Stimulated activated CD4-positive, alpha-beta T cell treated with anti-CD3 and anti-CD28 coated beads, Interleukin-15, amount 100 ng/mL, for 1 hour (primary cell): ENCODE measurements at places on chromosomes 6 and 20.

DNA sequence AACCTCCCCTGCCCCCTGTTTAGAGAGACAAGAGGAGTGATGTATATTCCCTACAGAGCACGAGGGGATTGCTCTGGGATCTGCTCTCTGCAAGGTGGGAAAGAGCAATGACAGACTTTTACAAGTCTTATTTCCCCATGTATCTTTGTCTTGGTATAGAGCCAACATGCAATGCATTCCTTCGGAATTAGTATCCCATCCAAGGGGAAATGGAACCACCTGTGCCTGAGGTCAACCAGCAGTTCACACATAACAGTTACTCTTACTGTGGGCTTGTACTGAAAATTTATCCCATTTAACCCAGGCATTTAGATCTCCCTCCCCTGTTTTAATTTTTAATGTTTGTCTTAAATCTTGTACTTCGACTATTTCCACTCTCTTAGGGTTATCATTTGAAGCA is 250.4 kb downstream of the C6orf118 start:
- no peak for DNase-seq

DNA sequence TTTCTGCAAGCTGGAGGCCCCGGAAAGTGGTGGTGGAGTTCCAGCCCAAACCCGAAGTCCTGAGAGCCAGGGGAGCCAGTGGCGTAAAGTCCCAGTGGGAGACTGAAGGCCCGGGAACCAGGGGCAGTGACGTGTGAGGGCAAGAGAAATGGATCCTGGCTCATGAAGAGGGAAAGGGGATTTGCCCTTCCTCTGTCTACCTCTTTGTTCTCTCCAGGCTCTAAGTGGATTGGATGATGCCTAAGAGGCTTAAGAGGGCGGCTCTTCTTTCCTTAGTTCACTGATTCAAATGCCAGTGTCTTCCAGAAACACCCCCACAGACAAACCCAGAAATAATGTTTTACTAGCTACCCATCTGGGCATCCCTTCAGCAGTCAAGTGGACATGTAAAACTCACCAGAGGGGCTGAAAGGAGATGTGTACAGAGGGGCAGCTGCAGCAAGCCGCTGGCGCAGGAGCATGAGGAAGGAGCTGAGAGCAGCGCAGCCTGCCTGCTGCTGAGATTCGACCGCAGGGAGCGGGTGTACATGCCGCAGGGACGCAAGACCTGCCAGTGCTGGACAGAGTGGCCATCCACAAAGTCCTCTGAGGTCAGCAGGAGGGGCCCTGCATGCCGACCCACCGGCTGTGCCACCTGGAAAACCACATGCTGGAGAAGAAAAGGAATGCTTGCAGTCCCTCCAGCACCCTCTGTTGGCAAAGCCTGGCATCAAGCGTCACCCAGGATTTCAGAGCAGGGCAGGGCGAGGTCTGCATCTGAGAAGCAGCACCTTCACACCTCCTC is 29.5 kb downstream of the CDYL start:
- DNase-seq: no peak

GRCh38 chr6:73062837-73063236 is 162.5 kb downstream of the KHDC1L start:
- DNase-seq: no peak

- DNase-seq: no peak
Observed at GRCh38 chr6:56521976-56522375, 120.7 kb downstream of the DST start.

GRCh38 chr20:49446808-49447207 is 35.7 kb downstream of the KCNB1 start:
- no peak for DNase-seq

- no peak for DNase-seq
Observed at GRCh38 chr6:40645043-40645442, 57.9 kb upstream of the LRFN2 start.

DNA sequence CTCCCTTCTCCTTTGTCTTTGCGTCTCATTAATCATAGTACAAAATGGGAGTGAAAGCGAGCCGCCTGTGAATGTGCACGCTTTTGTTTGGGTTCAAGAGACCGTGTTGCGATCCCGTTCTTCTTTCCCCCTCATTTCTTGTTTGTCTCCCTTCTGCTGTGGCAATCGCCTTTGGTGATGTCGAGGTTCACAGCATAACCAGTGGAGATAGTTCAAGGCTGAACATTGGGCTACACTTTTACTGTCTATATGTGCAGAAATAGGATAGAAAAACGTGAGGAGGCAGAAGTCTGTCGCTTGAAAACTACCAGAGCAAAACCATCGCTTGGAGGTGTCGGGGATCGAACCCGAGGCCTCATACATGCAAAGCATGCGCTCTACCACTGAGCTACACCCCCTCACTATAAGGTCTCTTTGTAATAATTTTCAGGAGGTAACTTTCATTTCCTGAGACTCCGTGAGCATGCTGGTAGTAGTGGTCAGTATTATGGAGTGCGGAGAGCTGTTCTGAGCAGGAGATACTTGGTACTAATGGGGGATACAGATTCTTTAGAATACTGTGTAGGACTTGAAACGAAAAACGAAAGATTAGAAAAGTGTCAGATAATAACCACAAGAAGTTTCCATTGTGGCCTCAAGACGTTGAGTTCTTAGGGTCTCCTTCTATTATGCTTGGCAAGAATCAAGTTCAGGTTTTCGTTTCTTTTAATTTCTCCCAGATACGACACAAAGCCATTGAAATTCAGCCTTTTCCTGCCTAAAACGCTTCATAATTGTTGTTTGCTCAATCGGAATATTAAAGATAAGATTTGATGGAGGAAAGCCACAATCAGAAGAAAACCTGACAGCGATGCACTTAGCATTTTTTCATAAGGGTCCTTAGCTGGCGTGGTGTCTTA is 106.6 kb downstream of the TRIM27 start:
- no peak for DNase-seq

DNA sequence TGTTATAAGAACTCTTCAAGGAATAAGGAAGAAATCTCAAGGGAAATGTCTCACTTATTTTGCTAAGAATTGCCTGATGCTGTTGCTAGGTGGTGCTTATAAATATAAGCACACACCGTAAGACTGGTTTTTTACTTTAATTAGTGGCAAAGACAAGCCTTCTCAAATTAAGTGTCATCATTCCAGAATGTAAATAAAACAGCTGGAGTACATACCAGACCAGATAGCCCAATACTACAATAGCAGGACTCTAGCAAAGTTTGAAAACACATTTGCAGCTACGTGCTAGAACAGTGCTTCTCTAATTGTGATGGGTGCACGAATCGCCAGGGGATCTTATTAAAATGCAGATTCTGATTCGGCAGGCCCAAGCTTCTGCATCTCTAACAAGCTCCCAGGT is 6.8 kb downstream of the CNKSR3 start:
- DNase-seq: no peak

DNA sequence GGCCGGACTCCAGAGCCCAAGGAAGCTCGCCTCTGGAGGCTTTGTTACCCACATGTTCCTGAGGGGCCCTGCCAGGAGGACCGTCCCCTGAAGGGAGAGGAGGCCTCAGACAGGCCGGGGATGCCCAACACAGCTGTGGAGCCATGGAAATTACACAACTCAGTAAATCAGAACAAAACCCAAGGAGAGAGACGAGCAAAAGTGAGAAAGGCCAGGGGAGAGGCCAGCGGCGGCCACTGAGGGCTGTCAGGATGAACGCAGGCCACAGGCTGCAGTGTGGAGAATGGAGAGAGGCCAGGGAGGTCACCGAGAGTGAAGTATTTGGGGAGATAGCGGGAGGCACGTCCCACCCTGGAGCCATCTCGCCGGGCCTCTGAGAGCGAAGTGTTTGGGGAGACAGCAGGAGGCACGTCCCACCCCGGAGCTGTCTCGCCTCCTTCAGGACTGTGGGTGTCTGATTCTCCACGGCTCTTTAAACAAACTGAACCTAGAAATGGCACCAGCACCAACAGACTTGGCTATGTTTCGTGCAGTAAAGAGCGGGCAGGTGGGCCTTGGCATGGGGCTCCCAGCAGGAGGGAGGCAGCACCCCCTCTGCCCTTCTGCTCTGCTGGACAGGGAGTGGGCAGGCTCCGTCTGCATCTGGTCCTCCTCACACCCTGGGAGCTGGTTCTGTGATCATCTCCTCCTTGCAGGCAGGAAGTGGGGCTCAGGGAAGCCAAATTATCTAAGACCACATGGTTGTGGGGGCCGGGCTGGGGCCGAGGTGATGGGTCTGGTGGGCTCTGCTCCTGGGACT is 91.0 kb downstream of the YTHDF1 start:
- no peak for DNase-seq

GRCh38 chr6:91879386-91879995 is 1292.6 kb upstream of the MAP3K7 start:
- no peak for DNase-seq

DNA sequence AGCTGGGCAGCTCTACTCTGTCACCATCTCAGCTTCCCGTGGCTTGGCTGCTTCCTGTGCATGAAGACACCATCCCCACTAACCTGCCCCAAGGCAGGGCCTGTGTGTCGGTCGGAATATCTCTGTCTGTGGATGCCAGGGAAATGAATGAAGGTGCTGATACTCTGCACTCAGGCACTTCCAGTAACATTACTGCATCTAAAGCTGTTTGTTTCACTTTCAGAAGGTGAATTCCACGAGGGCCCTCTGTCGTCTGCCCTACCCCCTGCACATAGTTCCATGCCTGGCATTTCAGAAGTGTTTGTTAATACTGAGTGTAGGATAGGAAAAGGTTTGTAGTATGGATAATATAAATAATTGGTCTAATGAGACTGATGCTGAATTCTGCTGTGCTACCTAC is 114.7 kb upstream of the GMDS start:
- no peak for DNase-seq

- DNase-seq: no peak
Observed at GRCh38 chr6:42405021-42405420, 46.7 kb downstream of the TRERF1 start.

DNA sequence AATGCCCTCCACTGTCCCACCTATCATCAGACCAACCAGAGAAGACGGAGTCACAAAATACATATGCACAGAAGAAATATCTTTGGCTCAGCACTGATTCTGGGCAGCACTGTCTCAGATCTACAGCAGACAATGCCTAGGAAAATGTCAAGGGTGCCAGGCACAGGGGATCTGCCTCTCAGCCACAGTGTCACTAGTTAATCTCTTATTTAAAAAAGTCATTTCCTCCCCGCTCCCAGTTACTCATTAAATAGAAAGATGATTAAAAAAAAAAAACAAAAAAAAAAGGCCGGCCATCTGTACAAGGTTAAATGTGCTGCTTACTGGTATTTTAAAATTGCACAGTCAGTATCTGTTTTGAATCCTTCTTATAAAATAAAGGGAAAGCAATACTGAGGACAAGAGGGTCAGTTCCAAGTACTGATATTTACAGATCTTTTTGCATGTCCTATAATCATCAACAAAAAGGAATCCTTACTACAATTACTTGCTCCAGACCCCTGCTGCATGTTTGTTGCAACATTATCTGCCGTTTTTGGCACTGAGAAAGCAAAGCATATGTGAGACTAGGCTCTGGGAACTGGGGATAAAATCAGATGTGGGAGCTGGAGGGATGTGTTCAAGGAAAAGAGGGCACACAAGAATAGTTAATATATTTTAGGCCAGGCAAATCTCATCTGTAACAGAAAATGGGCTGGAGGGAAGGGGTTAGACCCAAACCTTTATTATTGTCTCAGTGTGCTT is 299.3 kb downstream of the KIF16B start:
- DNase-seq: no peak

DNA sequence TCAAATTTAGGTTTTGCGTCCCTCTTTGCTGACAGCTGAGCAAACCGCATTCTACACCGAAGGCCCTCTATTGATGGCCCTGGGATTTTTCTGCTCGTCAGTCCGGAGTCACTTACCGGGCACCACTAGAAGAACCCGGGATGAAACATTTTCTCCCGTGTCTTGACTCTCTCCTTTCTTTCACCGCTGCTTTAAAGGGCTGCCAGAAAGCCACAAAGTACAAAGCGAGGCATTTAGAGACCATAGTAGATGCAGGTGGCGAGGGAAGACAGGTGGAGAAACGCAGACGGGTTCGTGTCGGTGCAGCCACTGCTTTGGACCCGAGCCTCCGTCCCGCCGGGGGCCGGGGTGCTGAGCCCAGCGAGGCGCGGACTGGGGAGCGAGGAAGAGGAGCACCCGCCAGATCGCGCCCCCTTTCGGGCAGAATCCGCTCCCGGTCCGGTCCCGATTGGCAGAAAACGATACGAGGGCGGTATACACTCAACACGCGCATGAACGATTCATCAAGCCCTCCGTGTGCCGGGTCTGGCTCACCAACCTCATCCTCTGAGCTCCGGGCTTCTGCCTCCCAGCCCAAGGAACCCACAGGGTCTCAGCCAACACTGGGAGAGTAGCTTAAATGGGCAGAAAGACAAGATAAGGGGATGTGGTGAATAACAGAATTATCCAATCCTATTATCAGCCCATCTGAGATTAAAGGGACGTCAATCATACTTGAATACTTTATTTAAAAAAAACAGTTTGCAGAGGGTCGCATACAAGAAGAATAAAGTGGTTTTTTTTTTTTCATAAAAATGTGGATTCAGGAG is 84.9 kb downstream of the TRIM27 start:
- DNase-seq: peak; percentile 79

- DNase-seq: no peak
Observed at GRCh38 chr20:528923-529604, 14.5 kb downstream of the CSNK2A1 start.

- no peak for DNase-seq
Observed at GRCh38 chr6:21666201-21666691, 72.7 kb downstream of the SOX4 start.

- DNase-seq: no peak
Observed at GRCh38 chr20:20993372-20993771, 112.8 kb downstream of the LINC00237 start.

- DNase-seq: no peak
Observed at GRCh38 chr6:134669485-134669884, 280.4 kb downstream of the ALDH8A1 start.

DNA sequence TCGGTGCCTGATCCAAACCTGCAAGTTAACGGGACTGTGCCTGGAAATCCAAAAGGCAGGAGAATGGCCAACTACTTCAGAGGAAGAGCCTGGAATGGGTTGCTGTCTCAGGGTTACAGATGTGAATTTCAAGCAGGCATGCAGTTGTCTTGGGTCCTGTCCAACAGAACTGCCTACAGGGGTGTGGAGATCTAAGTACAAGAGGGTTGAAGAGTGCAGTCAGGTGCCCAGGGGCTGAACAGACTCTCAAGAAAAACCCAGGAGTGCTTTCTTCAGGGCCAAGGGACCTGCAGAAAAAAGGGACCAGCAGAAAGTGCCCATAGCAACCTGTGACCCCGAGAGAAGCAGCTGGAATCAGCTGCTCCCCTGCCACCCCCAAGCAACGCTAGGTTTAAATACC is 71.0 kb downstream of the PREP start:
- no peak for DNase-seq

DNA sequence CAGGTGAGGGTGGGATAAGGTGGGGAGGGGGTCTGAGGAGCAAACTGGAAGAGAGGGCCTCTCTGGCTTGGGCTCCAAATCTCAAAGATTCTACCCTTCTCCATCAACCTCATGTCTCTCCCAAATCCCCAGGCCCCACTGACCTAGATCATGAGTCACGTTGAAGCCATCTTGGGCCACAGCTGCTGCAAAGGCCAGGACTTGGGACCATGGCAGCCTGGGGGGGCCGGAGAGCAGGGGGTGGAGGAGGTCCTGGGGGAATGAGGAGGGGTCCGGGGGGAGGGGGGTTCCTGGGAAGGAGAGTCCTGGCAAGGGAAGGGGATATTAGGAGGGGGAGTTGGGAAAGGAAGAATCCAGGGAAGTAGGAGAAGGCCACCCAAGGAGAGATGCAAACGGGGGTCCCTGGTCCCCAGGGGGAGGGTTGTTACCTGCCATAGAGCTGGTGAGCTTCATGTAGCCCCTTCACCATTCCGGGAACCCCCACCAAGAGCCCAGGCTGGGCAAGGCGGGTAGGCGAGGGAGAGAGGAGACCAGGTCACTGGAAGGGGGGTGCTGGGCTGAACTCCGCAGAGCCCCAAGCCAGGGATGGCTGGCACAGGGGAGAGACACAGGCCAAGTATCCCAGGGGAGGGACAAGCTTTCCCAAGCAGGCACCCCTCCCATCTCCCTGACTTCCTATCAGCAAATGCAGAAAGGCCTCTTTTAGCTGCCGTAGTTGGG is 12.7 kb downstream of the GGT7 start:
- no peak for DNase-seq
